ENCODE measurements at places on chromosomes 6 and 20.

DNA sequence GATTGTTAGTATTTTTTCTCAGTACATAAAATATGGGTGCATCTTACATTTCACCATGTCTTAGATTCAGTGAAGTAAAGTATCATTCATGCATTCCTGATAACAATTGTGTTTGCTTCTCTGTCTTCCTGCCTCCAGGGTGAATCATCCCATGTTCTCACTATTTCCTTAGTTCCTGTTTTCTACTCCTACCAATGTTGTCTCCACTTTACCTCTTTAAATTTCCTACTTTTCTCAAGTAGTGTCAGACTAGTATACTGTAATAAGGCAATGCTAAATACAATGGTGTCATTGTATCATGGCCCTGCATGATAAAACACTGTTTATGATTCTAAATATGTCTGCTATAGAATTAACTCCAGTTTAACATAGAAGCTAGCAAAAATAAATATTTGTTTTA lies 37.4 kb upstream of the GABRR1 start:
- no peak for DNase-seq

DNA sequence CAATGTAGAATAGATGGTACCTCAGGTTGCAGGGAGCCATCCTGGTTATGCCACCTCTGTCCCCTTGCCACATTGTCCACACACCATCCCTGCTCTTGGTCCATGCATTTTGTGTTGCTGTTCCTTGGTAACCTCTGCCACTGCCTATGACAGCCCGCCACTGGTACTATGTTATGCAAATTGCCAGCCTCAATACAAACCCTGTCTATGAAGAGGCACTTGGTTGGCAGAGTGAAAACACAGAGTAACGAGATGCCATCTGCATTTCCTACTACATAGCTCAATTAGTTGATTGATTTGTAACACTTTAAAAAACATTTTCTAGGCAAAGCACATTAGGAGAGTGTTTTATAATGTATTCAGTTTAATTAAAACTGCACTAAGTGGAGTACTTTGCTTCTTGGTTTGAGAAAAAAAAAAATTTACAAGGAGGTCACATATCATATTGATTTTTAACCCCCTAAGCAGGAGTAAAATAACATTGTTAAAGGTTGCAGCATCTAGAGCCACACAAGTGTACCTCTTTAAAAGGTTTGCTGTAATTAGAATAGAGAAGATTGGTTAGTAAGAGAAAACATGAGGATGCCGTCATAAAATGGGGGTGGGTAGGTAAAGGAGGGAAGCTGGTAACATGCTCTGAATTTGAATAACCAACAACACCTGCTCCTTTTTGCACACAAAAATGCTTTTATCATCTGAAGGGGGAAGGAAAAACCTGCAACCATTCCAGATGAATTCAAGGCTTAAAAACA lies 817.1 kb downstream of the KIF16B start:
- no peak for DNase-seq

DNA sequence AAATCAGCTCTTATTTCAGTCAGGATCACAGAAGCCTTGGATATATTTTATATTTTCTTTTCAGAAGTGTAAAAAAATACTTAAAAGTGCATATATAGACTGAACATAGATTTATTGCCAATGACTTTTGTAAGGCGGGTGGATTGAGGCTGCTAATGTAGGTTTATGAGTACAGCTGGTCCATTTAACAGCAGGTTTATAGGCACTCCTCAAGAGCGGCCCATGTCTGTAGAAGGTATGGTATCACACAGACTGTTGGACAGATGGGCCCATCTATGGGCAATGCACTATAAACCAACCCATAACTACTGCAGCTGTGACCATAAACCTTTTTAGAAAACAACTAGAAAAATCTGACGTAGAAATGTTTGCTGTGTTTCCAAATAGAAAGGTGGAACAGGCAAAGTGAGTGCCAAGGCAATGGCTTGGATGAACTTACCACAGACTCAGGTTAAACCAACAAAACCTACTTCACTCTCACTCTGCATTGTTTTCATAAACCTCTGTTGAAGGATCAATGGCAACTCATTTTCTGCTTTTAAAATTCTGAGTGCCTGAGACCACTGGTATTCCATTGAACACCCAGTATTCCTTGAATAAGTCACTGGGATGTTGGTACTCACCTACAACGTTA lies 170.6 kb upstream of the EYA4 start:
- no peak for DNase-seq

DNA sequence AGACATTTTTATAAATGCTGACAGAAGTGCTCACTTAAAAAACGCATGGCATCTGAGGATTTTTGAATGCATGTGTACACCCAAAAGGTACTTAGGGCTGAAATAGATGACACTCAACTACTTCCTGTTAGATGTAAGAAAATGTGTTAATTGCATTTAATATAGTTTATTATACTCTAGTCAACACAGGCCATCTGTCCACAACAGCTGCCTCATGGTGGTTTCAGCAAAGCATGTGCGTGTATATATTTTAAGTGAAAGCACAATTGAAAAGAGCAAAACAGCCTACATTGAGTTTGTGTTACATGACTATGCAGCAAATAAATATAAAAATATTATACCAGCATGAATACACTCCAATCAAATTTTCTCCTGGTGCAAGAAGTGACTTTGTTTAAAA lies 1233.0 kb upstream of the EYS start:
- DNase-seq, result no peak

GRCh38 chr20:45685896-45686295 lies 15.9 kb upstream of the WFDC11 start:
- no peak for DNase-seq

GRCh38 chr6:163620670-163621330 lies 206.3 kb downstream of the QKI start:
- DNase-seq, result no peak

DNA sequence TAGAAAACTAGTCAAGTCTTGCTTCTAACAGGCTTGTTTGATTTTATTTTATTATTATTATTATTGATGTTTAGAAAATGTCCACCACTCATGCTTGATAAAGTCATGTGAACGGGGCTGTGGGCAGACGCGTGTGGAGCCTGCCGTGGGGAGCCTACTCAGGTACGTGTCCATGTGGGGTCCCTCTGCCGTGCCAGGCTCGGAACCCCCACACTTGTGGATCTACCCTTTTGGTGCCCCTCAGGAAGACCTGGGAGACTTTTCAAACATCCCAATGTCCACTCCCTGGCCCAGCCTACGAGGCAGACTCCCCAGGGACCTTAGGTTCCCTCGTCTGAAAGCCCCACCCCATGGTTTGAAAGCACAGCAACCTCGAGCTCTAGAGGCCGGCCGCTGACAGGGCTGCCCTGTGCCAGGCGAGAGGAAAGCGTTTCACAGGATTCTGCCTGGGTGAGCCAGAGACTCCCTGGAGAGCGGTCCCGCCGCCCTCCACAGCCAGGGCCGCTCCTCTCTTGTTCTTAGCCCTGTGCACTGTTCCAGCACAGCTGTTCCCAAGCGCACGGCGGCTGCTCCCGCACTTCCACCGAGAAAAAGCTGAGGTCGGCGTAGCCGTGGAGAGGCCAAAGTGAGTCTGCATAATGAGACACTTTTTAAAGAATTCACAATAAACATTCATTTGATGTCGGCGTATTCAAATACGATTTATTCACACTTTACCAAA lies 249.7 kb downstream of the TTLL2 start:
- peak; percentile 18 for DNase-seq

DNA sequence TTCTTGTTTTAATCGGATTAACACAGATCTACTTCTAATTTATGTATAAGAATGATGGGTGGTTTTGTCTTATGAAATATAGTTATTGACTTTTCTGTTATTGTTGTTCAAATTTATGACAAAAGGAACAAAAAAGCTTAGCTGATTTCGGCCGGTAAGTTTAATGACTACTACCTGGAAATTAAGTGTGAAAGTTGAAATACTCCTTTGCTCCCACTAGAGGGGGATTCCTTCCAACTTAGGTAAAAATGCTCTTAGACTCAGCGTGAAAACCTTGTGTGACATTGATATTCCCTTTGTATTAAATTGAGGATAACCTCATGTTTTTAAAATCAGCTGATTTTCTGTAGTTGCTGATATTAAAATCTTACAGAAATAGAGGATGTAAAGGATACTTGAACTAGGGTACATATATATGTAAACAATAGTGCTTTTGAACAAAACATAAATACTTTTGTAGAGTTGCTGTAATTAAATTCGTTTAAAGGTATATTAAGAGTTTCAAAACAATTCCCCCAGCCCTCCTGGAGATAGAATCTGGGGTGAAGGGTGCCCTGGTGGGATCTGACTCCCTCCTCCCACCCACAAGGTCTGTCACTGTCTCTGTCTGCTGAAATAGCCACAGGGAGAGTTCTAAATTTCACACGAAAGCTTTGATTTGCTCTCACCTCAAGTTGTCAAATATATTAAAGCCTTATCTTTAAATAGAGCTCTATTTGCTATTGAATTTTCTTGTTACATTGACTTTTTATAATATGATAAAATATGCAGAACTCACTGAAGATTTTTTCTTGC lies 257.5 kb downstream of the ARID1B start:
- no peak for DNase-seq

DNA sequence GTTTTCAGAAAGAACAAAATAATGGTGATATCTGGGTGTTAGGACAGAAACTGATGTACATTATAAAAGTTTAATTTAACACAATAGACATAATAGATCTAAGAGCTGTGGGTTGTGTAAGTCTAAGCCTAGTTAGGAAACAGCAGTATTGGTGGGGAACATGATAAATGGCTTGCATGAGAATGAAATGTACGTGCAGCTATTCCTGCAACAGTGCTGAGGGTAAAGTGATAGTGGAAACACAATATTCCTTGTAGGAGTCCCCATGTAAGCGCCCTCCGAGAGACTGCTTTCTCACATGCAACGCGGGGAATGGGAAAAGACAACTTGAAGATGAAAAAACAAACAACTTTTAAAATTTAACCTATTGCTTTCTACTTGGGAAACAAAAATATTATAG lies 96.6 kb upstream of the TRAF3IP2 start:
- no peak for DNase-seq

- peak; percentile 26 for DNase-seq
These were observed 102.6 kb downstream of the LAMP5 start for GRCh38 chr20:9616833-9617461.

DNA sequence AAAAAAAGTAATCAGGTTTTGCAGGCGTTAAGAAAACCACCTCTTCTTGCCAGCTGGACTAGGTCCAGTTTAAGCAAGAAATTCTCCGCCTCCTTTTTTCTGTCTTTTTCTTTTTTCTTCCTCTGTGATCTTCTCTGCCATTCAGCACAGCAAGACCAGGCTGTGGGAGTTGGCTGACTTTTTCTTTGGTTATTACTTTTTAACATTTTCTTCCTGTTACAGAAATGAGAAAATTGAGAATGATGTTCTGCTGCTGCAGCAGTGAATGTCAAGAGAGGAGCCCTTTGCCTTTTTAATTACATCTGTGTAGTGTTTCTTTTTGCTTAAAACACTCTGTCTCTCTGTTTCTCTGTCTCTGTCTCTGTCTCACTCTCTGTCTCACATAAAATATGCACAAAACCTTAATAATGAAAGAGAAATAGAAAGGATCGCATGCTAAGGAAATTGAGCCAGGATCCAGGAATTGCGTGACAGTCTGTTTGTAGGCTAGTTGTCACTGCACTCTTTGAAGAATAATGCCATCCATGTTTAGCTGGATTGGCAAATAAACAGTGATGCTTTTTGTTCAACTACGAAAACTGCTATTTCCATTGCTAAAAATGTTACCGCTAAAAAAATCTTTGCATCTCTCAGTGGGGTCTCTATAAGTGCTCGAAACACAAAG lies 103.2 kb upstream of the SUPT3H start:
- no peak for DNase-seq

GRCh38 chr20:46330831-46331371 lies 22.6 kb upstream of the CDH22 start:
- no peak for DNase-seq

DNA sequence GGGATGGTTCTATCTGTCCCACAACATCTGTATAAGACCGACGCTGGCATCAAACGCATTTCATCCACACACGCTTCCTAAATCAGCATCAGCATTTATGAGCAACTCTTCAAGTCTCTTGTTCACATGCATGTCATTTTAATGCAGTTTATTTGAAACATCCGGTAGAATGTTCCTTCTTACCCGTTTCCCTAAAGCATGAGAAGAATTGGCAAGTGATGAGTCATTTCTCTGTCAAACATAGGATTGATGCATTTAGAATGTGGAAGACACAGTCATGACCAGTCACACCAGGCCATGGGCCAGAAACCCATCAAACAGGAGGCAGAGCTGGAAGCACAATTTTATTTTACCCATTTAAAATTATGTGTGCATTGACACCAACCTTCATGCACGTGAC lies 122.8 kb downstream of the UST start:
- DNase-seq, result no peak

GRCh38 chr6:103797738-103798137 lies 1062.0 kb downstream of the HACE1 start:
- no peak for DNase-seq
